ENCODE measurements at places on chromosomes 5 and 9.

GRCh38 chr9:21682981-21683380 lies 119.5 kb upstream of the MTAP start:
- no peak for DNase-seq

- no peak for DNase-seq
Observed at GRCh38 chr5:100165309-100165708, 369.9 kb upstream of the FAM174A start.

DNA sequence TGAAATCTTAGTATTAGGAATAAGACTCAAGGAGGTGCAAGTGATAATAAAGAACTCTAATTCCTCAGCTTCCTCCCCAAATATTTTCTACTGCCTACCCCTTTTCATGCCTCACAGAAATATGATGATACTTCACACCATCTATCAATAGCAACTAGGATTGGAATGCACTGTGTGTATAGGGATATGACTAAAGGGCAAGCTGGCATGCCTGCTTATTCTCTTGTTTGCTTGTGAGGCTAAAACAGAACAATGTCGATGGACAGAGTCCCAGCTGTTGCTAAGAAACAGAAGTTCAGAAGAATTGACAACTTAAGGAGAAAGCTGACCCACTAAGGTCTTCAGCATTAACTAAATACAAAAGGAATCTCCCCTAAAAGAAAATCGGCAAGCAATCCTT lies 9.7 kb upstream of the CHD1 start:
- DNase-seq = no peak

GRCh38 chr5:82789095-82789494 lies 288.1 kb downstream of the TMEM167A start:
- DNase-seq = no peak

DNA sequence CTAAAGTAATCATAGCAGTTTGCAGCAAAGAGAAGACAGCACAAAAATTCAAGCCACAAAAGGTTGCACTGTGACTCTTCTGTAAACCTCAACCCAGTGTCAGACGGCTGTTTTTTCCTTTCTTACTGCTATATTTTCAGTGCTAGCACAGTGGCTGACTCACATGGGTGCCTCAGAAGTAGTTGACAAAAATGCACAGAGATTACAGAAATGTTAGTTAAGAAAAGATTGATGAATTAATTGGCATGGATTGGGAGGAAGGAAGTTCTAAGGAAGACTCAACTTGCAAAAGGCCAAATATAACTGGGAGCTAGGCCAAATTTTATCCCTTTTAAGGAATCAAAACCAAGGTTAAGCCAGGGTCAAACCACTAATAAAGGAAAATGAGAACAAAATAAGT lies 43.7 kb upstream of the ITGA1 start:
- DNase-seq = no peak

GRCh38 chr9:80437091-80437640 lies 865.4 kb downstream of the TLE4 start:
- no peak for DNase-seq

DNA sequence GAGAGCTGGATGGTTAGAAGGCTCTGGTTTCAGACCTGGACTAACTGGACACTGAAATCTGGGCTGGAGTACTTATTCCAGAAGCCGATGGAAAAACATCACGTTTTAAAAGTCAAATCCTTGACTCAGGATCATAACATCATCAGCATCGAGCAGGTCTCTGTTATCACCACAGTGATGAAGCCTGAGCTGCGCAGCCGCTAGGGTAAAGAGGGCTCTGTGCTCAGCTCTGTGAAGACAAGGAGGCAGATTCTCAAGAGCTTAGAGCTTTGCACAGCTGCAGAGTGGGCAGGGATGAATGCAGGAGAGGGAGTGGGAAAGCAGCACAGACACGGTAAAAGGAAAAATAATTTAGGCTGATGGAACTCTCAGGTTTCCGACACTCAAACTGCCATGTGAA lies 208.8 kb upstream of the TAS2R1 start:
- DNase-seq = no peak

DNA sequence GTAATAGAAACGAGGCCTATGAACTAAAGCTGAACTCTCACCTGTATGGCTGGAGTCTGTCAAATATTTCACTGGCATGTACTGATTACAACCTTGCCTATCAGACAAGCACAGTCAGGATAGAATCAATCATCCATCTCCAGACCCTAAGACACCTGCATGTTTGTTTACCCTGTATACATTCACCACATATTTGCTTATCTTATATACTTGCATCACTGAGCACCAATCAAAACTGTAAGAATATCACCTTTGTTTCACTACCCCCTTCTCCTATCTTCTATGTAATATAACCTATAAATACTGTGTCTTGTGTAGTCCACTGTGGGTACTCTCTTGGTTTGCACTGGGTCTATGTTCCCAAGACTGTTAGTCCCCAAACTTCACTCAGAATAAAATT lies 1085.7 kb downstream of the TAF11L14 start:
- DNase-seq = no peak

DNA sequence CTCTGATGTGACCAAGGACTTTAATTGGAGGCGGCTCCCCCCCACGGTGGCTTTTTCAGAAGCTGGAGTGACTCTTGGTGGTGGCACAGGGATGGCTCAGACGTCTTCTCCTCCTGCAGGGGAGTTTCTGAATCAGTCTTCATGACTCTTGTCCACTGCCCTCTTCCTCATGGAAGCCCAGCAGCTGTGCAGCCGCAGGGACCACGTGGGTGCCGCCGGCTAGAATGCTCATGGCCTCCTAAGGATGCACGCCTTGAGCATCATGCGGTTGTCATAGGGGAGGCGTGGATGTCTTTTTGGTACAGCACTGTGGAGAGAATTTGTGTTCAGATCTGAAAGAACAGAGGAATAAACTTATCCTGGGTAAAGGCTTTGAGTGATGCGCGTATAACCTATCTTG lies 1.3 kb downstream of the TEX53 start:
- DNase-seq = no peak

DNA sequence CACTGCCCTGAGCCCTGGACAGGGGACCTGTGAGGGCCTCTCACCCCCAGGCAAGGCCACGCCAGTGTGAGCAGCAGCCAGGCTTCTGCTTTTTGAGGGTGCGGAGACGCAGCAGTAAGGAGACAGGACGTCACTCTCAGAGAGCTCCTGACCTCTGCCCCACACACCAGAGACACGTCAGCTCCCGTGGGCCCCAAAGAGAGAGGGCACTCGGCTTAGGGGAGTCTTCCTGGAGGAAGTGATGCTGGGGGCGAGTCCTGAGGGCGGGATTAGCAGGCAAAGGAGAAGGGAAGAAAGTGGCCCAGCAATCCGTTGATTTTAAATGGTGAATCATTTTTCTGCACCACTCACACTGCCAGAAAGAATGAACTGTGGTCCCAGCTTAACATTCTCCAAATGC lies 24.0 kb upstream of the SLC9A3 start:
- DNase-seq = no peak

DNA sequence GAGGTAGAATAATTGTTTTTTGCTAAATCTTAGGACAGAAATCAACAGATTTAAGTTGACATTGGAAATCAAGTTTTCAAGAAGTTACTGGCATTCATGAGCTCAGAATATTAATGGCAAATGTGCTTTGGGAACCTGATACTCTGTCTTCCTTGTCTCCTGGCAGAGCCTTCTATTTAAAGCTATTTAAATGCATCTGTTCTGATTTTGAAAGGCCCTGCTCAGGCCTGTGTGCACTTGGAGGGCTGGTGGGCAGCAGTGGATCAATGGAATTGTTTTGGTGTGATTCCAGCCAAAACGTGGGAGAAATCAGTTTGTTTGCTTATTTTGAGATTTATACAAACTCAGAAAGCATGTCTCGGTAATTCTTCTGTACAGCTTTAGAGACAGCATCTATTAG lies 38.5 kb downstream of the FBXL7 start:
- DNase-seq = no peak

DNA sequence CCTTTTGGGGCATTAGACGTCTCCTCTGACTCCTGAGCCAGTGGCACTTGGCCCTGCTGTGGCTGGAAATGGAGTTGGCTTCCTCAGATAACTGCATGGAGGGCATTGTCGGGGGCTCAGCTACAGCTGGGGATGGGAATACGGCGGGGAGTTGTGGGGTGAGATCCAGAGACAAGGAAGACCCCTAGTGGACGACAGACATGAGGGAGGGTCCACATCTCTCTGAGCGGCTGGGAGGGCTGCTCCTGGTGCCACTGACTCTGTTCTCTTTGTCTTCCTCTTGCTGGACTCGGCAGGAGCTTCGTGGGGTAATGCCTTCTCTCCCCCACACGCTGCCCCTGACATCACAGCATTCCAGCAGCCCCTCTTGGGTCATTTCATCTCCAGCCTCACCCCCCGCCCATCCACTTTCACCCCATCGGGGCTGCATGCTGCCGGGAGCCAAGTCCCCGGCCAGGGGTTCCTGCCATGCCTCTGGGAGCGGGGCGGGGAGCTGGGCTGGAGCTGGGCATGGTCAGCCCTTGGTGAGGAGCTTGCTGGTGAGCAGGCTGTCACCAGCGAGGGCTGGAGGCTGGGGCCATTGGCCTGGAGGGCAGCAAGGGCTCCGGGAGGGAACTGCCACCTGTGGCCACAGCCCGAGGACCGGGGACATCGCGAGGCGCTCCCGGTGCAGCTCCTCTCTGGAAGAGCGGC lies 172.3 kb downstream of the CACNA1B start:
- no peak for DNase-seq

- DNase-seq = no peak
Observed at GRCh38 chr5:59238126-59238902, 655.2 kb downstream of the PDE4D start.

- DNase-seq = no peak
Observed at GRCh38 chr5:16551628-16552027, 65.2 kb downstream of the RETREG1 start.

GRCh38 chr5:76978869-76979268 lies 26.0 kb downstream of the CRHBP start:
- no peak for DNase-seq

DNA sequence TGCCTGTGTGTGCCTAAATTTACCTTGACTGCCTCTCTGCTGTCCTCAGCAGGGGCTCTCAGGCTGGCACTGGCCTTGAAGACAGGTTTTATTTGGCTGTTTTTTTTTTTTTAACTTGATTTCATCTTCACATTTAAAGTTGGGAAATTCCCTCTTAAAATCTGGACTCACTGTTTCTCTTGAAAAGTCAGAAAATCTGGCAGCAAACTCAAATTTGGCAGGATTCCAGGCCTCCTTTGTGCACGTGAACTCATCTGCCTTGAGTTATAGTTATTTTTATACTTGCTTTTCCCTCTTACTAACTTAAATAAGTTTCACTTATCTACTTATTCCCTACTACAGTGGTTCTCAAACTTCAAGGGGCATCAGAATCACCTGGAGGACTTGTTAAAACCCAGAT lies 118.4 kb upstream of the MAP3K1 start:
- no peak for DNase-seq

GRCh38 chr5:18607570-18607969 lies 973.3 kb downstream of the TAF11L14 start:
- no peak for DNase-seq

- DNase-seq = no peak
Observed at GRCh38 chr5:177336112-177336511, 15.4 kb downstream of the LMAN2 start.

GRCh38 chr5:105530716-105531261 lies 1968.2 kb upstream of the NUDT12 start:
- no peak for DNase-seq
